ENCODE measurements at places on chromosomes 2 and 18.

DNA sequence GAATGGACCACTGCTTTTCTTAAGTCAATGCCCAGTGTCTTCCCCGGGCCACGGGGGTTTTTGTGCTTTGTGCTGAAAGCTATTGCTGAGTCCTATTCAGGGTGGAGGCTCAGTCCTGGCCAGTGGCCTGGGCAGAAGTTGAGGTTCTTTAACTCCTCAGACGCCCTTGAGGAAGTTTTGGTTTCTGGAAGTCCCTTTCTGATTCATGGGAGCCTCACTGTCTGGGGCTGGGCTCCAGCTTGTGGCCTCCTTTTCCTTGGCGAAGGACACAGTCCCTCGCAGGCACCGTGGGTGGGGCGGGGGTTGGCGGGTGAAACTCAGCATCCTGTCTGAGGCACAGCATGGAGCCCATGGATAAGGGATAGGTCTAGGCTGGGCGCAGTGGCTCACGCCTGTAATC is 465.2 kb upstream of the HS6ST1 start:
- no peak for DNase-seq

DNA sequence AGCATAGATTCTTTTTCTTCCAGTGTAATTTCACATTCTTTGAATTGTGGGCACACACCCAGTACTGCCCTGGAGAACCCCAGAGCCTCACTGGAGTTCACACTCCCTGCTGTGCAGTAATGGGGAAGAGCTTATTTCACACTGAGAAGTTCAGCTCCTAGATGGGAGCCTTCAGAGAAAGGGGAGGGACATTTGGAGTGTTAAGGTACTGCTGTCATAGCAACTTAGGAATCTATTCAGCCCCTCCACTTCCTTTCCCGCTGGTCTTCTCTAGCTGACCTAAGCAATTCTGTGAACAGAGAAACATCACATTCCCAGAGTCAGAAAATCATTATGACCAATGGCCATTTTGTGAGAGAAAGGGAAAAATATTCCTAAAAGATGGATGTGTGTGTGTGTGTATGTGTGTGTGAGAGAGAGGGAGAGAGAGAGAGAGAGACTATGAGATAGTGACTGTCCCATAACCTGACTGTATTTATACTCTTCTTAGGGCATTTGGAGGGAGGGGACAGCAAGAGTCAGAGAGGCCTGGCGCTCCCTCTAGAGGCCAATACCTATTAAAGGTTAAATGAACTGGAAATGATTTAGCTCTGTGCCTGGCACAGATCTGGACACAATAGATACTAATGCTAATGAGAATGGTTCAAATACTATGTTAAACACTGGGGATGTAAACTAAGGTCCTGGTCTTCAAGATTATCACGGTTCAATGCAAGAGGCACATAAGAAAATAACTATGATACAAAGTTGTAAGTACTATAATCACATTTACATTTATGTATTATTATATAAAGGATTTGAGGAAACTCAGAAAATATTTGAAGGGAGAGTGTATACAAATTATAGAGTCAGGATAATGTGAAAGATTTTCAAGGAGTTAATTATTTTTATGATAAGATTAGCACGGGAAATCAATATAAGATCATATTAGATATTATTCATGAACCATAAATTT is 41.5 kb upstream of the RPE start:
- DNase-seq, result peak; percentile 57

DNA sequence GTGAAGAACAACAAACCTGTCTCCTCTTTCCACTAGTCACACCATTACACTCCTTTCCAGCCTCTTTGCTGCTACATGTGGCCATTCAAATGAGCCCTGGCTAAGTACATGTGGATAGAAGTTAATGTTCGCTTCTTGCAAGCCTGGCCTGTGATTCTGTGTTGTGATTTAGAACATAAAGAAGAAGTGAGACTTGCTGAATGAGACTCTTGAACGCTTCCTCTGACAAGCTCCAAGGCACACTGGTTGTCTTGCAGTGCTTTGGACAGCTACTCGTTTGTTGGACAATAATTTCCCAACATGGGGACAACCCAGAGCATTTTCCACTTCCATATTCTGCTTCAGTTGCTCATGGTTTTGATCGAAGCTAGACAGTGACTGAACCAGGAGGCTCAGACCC is 57.3 kb downstream of the CCDC74A start:
- DNase-seq, result no peak

GRCh38 chr2:10042301-10043161 is 819 bp upstream of the KLF11 start:
- no peak for DNase-seq

DNA sequence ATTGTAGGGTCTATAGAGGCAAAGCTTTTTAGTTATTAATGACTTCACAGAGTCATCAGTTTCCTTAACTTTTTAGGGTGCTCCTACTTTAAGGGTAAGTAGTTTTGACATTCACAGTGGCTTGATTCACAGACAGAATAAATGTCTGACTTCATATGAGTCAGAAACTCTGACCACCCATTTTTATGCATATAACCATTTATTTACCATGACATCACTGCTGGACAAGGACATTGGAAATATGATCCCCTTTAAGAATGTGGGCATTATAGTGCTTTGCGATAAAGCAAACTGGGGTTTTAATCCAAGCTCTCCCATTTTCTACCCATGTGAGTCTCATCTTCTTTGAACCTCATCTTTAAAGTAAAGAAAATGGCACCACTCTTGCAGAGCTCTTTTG is 162.0 kb upstream of the MC4R start:
- DNase-seq, result no peak

DNA sequence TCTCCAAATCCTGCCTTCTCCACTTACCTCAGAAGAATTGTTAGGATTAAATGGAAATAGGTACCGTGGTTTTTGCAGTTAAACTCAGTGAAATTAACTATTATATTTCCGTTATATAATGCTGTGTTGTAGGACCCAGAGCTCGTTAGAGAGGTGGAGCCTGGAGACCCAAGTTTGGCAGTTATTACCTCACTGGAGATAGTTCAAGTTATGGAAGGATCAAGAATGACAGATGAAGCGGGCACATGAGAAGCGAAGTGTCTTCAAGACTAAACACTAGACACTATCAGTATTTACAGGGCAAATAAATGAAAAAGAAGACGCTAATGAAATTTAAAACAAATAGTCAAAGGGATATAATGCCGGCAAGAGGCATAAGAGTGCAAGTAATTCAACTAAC is 866 bp downstream of the CWC22 start:
- DNase-seq, result no peak

DNA sequence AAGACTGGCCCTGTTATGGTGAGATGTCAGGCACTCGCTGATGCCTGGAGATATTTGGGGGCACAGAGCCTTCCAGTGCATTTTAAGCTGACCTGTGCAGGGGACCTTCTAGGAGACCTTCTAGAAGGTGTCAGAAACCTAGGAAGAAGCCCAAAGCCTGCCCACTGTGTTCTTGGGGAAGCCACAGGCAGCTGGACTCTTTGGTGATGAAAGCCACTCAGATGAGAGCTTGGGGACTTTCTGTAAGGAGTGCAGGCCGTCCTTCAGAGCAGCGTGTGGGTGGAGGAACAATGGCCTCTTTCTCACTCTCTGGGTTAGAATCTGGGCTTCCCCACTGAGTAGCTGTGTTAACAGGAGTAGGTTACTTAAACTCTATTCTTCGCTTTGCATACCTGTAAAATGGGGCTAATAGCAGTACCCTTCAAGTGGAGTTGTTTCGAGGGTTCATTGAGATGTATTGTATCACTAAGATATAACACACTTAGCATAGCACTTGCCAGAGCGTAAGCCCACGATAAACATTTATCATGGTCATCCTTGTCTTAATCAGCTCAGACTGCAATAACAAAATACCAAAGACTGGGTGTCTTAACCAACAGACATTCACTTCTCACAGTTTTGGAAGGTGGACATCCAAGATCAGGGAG is 322.3 kb upstream of the EPAS1 start:
- no peak for DNase-seq

DNA sequence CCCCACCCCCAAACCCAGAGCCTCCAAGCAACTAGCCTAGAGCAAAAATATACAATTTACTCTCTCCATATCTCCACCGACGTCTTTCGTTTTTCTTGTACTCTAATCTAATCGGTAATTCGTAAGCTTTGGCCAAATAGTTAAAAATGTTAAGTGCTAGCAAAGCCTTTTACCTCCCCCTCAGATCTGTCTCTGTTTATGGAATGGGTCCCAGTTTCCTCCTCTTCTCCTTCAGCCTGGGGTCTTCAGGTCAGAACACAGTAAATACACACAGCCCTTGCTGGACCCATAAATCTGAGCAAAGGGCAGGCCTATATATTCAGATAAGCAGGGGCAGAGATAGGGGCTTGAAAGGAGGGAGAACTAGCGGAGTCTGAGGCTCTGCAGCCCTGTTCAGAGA is 267.4 kb downstream of the MEIS1 start:
- DNase-seq, result no peak

- no peak for DNase-seq
Observed at GRCh38 chr2:108986916-108987510, 2.0 kb downstream of the EDAR start.

GRCh38 chr2:105432749-105433148 is 33.9 kb upstream of the FHL2 start:
- DNase-seq, result no peak

DNA sequence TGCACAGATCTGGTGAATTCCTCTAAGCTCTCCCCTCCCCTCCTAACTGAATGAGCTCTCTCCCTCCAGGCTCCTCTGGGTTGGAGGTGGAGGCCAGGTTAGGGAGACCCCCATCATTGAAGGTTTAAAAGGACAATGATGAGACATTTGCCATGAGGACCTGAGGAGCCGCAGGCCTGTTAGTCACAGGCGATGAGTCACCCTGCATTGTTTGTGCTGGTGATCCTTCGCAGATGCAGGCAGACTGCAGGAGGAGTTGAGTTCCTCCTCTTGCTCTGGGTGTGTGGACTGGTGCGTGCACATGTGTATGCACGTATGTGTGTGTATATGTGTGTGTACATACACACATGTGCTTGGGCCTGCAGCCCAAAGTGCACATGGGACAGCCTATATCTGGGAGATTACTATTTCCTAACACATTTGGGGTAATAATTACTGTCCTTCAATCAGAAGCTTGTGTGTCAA is 42.0 kb downstream of the MCFD2 start:
- peak; percentile 30 for DNase-seq

- DNase-seq, result no peak
Observed at GRCh38 chr2:26018184-26019055, 15.5 kb upstream of the RAB10 start.

DNA sequence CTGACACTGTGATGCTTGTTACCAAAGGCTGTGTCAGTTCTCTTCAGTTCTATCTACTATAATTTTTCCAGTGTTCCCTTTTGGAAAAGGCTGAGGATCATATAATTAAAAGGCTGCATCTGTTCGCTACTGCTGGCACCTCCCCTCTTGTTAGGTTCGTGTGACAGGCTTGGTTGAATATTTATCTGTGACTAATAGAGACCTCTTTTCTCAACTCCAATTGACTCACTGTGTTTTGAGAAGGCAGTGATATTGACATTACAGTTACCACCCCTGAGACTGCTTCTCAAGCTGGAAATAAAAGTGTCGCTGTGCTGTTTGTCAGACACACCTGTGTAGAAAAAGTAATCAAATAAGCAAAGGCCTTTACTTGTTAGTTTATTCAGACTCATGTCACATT is 205.5 kb upstream of the KCNH7 start:
- peak; percentile 12 for DNase-seq

GRCh38 chr2:67839668-67840067 is 223.1 kb downstream of the C1D start:
- no peak for DNase-seq

- no peak for DNase-seq
Observed at GRCh38 chr2:170237572-170238120, 59.7 kb downstream of the MYO3B start.

DNA sequence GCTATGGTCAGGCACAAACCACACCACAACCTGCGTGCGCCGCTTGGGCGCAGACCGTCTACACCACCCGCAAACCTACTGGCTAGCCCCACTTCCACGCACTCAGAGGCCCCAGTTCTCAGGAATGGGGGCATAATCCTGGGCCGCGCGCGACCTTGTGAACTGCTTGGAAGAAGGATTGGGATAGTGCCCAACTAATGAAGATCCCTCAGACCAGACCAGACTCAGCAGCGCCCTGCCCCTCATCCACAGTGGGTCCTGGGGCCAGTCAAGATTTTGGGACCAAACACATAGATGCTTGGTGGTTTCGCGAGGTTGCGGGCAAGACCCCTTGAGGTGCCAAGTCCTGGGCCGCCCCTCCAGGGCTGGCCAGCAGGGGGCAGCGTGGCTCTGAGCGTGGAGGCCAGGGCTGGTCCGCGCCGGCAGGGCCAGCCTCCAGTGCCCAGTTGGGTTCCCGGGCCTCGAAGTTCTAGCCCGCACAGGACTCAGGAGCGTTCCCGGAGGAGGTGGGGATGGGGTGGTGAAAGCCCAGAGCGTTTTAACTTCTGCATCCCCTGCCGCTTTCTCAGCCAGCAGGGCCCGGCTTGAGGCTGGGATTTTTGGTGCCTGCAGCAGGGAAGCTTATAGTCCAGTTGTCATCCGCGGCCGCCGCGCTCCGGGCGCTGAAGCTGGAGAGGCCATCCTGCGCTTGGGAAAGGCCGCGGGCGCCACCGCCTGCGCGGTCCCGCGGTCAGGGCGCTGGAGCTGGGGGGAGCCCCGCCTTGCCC is 8.3 kb downstream of the OSR1 start:
- DNase-seq, result peak; percentile 38

- DNase-seq, result peak; percentile 95
Observed at GRCh38 chr18:49052891-49053644, 102.3 kb upstream of the SMAD7 start.

DNA sequence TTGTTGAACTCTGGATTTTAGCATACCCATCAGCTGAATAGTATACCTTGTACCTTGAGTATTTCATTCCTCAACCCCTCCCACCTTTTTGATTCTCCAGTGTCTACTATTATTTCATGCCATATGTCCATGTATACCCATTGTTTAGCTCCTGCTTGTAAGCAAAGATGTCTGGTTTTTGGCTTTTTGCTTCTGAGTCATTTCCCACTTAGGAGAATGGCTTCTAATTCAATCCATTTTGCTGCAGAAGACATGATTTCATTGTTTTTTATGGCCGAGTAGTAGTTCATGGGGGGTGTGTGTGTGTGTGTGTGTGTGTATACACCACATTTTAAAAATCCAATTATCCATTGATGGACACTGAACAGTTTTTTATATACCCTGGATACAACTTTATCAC is 24.3 kb upstream of the MOCOS start:
- no peak for DNase-seq

- DNase-seq, result no peak
Observed at GRCh38 chr18:79011300-79011870, 31.8 kb downstream of the SALL3 start.
